ENCODE measurements at places on chromosomes 7 and 10.

GRCh38 chr7:2666155-2666554 lies 21.8 kb upstream of the AMZ1 start:
- DNase-seq = no peak

- DNase-seq = no peak
Measured at GRCh38 chr10:96700374-96701099, 19.8 kb downstream of the PIK3AP1 start.

DNA sequence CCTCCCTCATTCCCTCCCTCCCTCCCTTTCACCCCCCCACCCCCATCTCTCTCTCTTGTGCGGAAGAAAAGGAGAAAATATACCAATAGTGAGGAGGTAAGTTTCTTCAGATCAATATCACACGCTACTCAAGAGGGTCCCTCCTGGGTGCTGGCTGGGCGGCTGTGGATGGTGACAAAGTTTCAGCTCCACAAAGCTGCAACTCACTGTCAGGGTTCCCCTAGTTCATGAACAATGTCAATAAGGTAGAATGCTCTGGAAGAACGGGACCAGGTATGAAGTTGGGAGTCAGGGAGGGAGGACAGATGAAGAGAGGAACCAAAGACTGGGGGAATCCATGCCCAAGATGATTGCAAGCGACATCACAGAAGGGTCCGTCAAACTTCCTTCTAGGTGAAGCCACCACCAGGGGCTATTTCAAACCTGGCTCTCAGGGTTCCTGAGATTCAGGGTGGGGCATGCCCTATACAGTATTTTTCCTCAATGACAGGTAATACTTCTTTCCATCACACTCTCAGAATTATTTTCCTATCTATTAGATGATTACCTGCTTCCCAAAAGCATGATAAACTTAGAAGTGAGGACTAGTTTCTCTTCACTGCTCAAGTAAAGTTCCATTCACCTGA lies 1.4 kb upstream of the PDE1C start:
- DNase-seq = no peak

- no peak for DNase-seq
Measured at GRCh38 chr10:108392286-108392685, 1227.8 kb upstream of the SORCS1 start.

GRCh38 chr7:83655951-83656556 lies 7.1 kb upstream of the SEMA3E start:
- no peak for DNase-seq

Data from activated T-helper 9 cell treated with anti-CD3 and anti-CD28 coated beads, Interleukin-2, amount 50 U/mL, for 16 hours (primary cell).